ENCODE measurements at places on chromosomes 5 and 9. TPM values are rescaled to one million over a fixed set of nuclear protein-coding genes. Genes with fewer than 3 reads are reported as not detected.

DNA sequence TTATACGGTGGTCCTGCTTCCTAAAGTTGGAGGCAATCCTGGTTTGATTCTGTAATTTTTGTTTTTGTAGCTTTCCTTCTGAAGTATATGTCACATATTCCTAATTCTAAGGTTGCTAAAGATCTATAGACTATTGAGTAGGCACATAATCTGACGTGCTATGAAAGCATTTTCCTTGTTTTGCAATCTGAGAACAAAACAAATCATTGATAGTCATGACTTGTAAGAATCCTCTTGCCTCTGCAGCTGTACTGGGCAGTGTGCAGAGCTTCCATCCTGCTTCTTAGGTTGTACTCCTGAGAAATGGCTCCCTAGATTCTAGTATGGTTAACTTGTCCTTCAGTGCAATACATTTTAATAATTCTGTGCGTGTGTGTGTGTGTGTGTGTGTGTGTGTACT lies 35.4 kb downstream of the SEMA6A start:
- no peak for DNase-seq

- no peak for DNase-seq
Measured at GRCh38 chr5:119270960-119271757, 84.7 kb upstream of the TNFAIP8 start.

GRCh38 chr9:19397845-19398244 lies 11.0 kb upstream of the ACER2 start:
- no peak for DNase-seq

DNA sequence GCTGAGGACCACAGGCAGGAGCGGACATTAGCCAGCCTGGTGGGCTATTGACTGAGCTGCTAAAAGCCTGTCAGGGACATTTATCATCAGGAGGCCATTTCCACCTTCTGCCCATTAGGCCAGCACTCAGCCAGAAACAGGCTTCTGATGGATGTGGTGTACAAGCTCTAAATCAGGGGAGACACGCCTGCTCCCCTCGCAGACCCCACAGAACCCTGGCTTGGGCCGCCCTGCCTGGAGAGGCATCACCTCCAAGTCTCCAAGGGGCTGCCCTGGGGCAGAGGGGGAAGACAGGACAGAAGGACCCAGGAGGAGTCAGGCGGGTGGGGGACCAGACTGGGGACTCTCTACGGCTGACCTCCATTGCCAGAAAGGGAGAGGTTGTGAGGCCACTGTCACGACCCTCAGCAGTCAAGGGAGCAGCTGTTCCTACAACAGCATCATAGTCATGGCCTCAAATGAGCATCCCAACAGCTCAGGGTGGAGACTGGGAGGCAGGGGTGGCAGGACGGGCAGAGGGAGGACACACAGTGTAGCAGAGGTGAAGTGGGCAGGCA lies 24.0 kb upstream of the TRIM14 start:
- DNase-seq: no peak

- no peak for DNase-seq
Measured at GRCh38 chr5:154097031-154097430, 58.3 kb downstream of the MFAP3 start.

DNA sequence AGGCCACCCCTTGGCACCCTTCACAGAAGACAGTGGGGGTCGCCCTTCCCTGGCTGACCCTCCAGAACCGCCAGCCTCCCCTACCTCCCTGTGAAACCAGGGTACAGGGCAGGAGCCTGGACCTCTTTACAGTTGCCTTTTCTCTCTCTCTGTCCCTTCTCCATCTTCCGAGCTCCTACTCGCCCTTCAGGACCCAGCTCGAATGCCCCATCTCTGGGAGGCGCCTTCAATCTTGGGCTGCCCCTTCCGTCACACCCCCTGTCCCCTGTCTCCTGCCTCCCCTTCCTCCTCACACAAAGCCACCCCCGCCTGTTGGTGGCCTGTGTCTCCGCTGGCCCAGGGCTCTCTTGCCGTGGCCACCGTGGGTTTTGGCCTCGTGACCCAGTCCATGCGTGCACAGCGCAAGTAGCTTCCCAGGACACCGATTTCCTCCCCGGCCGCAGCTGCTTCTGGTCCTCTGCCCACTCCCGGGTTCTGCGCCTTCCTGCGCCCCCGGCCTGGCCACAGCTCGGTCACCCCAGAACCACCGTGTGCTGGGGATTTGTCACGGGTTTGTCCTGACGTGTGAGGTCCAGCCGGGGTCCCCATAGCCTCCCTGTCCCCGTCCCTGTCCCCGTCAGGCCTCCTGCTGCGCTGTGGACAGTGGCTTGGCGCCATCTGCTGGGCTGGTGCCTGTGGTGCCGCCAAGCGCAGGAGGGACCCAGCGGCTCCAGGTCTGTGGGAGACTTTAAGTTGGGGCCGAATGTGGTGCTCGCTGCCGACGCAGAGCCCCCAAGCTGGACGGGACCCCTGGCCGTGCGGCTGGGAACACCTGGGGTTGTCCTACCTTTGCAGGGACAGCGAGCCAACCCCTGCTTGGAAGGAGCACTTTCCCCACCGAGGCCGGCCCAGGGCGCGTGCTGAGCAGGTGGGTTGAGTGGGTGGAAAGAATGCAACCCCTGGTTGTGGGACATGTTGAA lies 4.0 kb upstream of the TMEM250 start:
- peak; percentile 79 for DNase-seq

DNA sequence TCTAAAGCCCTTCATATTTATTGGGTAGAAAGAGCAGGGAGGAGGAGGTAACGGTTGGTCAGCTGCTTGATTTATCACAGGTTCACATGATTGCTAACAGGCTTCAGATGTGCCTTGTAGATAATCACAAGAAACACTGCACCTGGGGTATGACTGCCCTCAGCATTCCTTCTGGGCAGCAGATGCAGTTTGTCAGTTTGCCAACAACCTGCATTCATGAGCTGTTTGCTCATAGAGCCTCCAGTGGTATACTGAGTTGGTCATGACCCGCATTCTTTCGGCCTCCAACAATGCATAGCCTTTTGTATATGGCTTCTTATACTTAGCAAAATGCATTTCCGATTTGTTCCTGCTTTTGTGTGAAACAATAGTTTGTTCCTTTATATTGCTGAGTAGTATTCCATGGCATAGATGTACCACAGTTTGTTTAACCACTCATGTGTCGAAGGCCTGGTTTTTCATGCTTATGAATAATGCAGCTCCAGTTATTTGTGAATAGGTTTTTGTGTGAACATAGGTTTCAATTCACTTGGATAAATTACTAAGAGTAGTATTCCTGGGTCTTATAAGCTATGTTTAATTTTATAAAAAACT lies 83.6 kb downstream of the ARHGEF28 start:
- no peak for DNase-seq

DNA sequence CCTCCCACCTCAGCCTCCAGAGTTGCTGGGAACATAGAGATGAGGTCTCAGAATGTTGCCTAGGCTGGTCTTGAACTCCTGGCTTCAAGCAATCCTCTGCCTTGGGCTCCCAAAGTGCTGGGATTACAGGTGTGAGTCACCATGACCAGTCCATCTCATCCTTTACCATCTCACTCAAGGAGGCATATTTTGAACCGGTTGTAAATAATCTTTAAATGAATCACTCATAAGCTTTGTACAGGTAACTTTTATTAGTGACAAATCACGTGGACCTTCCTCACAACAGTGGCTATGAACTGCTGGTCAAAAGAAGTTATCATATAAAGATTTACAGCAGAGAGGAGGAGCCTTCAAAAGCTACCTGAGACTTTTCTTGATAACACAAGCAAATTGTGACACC lies 70.7 kb downstream of the RFK start:
- DNase-seq: no peak

DNA sequence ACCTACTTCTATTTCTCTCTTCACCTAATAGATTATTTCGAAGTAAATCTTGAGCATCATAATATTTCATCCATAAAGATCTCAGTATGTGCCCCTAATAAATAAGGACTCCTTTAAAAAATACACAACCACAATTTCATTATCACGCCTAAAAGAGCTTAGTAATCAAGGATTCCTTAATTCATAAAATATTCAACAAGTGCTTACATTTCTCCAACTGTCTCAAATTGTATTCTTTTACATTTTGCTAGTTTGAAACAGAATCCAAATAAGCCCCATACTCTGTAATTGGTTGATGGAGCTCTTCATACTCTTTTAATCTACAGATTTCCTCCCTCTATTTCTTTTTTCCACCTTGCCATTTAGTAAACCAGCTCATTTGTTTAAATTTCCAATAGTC lies 317.6 kb downstream of the NDUFS4 start:
- DNase-seq: no peak

GRCh38 chr9:106324053-106324585 lies 538.8 kb upstream of the ZNF462 start:
- DNase-seq: no peak

- DNase-seq: no peak
Measured at GRCh38 chr5:167378894-167379723, 912.3 kb upstream of the WWC1 start.

- DNase-seq: peak; percentile 65
Measured at GRCh38 chr5:151612689-151613427, 21.7 kb upstream of the FAT2 start.

GRCh38 chr5:102624405-102624804 lies 125.6 kb upstream of the SLCO6A1 start:
- DNase-seq: no peak

GRCh38 chr9:113163001-113163400 lies 12.2 kb downstream of the SLC31A2 start:
- no peak for DNase-seq

- DNase-seq: peak; percentile 86
Measured at GRCh38 chr5:50667653-50668595, 1.5 kb downstream of the PARP8 start.

DNA sequence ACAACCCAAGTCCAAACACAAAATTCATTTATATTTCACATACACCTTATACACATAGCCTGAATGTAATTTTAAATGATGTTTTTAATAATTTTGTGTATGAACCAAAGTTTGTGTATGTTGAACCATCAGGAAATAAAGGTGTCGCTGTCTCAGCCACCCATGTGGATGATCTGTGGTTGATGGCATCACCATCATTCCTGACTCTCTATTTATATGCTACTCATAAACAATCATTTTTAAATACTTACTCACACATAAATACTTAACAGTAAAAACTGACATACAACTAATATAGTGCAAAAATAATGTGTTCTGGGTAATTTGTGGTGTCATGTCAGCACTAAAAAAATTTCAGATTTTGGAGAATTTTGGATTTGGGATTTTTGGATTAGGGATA lies 38.4 kb downstream of the SMC5 start:
- no peak for DNase-seq

Gene TAF11L6
- not detected for total RNA-seq

Gene CD14
- total RNA-seq: 1.6 TPM

Gene ADGRD2
- not detected for total RNA-seq

Gene CDC26
- 40.3 TPM for total RNA-seq

Gene ADAMTS16
- total RNA-seq: not detected

Gene MLANA
- not detected for total RNA-seq

Gene GMCL2
- not detected for total RNA-seq

Gene CBY3
- total RNA-seq: not detected

Gene PFN3
- total RNA-seq: not detected

Gene CMYA5
- 0.30 TPM for total RNA-seq

Gene MAML1
- total RNA-seq: 25.3 TPM
